CD4-positive, alpha-beta T cell (primary cell): ENCODE measurements at places on chromosomes 1 and 21.

GRCh38 chr1:96365596-96366390, 355.8 kb upstream of the PTBP2 start:
- H3K36me3 ChIP-seq: no peaks in the 10 kb centered on the region
- no peak overlapping the region for H3K27ac ChIP-seq
- DNase-seq: no peak
- H3K27me3 ChIP-seq: no peaks in the 10 kb centered on the region
- no peak overlapping the region for H3K4me3 ChIP-seq

GRCh38 chr1:170520601-170521000, 11.4 kb upstream of the GORAB start:
- no peak overlapping the region for H3K4me3 ChIP-seq
- H3K4me1 ChIP-seq: no peaks in the 10 kb centered on the region
- peaks cover 34% of the 10 kb centered on the region for H3K27me3 ChIP-seq
- no peak for DNase-seq

DNA sequence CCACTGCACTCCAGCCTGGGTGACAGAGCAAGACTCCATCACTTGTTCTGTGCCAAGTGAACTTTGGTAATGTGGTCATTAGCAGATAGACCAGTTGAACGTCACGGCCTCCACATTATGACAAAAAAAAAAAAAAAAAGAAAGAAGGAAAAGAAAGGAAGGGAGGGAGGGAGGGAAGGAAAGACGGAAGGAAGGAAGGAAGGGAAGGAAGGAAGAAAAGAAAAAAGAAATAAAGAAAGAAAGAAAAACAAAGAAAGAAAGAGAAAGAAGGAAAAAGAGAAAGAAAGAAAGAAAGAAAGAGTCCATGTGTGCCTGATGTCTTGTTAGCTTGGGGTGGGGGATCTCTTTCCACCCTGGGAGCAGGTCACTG, 45.3 kb downstream of the SIM2 start:
- H3K27me3 ChIP-seq: peaks cover 36% of the 10 kb centered on the region
- peaks cover 5% of the 10 kb centered on the region for H3K4me1 ChIP-seq
- H3K27ac ChIP-seq: no peak overlapping the region
- DNase-seq: no peak

DNA sequence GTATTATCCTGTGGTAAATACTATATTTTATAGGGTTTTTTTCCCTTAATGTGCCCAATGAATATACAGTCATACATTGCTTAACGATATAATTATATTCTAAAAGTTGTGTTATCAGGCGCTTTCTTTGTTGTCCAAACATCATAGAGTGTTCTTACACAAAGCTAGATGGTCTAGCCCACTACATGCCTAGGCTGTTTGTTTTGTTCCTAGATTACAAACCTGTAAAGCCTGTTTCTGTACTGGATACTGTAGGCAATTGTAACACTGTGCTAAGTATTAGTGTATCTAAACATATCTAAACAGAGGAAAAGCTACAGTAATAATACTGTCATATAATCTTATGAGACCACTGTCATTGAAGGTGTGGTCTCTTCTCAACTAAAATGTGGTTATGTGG, 242.6 kb upstream of the C1orf105 start:
- H3K4me1 ChIP-seq: peaks cover 9% of the 10 kb centered on the region
- no peaks in the 10 kb centered on the region for H3K27me3 ChIP-seq
- H3K36me3 ChIP-seq: no peaks in the 10 kb centered on the region
- H3K4me3 ChIP-seq: no peak overlapping the region
- no peak for DNase-seq
- H3K27ac ChIP-seq: no peak overlapping the region

GRCh38 chr1:183418696-183419095, 516 bp upstream of the NMNAT2 start:
- H3K4me1 ChIP-seq: peaks cover 21% of the 10 kb centered on the region
- no peak overlapping the region for H3K27ac ChIP-seq
- no peak for DNase-seq
- H3K27me3 ChIP-seq: peaks cover 70% of the 10 kb centered on the region

DNA sequence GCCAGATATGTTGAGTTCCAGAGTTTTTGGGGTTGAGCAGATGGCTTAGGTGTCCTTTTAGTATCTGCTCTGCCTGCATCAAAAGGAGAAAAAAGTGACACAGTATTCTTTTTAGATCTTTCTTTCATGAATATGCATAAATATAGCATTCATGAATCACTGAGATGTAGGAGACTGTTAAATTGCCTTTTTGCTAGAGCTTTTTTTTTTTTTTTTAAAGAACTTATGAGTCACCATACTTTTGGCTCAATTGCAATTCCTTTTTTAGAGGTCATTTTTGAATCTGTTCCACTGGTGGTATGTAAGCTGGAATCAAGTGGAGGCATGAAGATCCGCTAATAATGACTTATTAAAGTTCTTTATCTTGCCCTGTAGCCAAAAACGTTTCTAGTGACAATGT, 480.9 kb upstream of the ZRANB2 start:
- DNase-seq: no peak
- no peak overlapping the region for H3K27ac ChIP-seq
- H3K36me3 ChIP-seq: no peaks in the 10 kb centered on the region
- H3K4me1 ChIP-seq: no peaks in the 10 kb centered on the region
- no peak overlapping the region for H3K4me3 ChIP-seq

DNA sequence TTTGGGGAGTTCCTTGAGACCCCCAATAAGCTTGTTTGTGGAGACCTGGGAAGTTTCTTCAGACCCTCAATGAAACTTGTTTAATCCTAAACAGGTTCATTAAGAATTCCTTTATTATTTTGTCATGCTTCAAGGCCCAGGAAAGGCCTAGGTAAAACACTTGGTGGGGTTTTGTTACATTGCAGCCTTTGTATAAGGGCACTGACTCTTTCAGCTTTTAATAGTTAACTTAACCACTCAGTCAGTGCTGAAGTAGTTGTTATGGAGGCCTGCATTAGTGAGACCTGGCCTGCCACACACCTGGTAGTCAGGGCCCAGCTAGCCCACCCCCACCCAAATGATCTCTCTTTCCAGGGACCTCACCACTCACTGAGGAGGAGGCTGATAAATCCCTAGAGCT, 103.7 kb downstream of the FCRL5 start:
- H3K4me1 ChIP-seq: no peaks in the 10 kb centered on the region
- no peak overlapping the region for H3K4me3 ChIP-seq
- no peak for DNase-seq

- H3K4me1 ChIP-seq: peaks cover 27% of the 10 kb centered on the region
- H3K36me3 ChIP-seq: peaks cover 16% of the 10 kb centered on the region
- no peaks in the 10 kb centered on the region for H3K27me3 ChIP-seq
- H3K4me3 ChIP-seq: peak overlapping the region; percentile 2
These were observed 8.6 kb downstream of the TMED5 start for GRCh38 chr1:93171549-93172034.

DNA sequence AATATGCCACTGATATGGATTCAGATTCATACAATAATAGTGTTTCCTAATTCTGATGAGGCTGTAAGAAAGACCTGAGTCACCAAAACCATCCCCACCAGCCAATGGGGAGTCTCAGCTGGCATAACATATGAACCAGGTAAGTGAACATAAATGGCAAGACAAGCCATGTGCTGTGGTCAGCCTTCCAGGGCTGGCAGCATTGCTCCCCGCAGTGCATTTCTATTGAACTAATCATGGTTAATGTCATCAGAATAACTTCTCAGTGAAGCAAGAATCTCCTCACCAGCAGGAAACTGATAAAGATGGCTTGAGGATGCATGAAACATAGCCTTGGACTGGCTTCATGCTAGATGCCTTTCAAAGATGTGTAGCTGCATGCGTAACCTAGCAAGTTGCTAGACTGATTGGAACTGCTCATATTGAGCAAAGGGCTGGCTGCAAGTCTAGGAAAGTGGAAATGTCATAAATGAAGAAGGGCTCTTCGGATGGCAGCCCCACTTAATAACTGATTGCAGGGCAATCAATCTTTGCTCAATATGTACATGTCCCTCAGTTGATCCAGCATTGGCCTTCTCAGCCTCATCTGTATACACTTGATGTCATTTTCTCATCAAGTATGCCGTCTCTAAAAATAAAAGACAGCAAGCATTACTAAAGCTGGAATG, 88.0 kb downstream of the NTNG1 start:
- DNase-seq: no peak
- H3K27ac ChIP-seq: no peak overlapping the region
- H3K4me1 ChIP-seq: no peaks in the 10 kb centered on the region

DNA sequence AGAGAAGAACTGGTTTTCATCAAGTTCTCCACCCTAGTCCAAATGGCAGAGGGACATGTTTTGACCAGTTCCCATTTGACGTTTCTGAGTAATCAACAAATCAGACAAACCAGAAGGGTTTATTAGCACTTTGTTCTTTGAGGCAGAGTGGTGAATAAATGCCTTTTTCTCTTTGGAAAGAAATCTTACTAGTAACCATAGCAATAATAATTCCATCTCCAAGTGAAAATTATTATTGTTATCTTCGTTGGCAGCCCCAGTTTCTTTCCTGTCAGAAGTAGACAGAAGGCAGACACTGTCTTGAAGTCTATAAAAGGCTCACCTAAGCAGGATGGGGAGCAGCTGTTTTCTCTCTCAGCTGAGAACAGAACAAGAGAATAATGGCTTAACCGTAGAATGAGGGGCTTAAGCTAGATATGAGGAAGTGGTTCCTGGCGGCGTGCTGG, 391.6 kb downstream of the PBX1 start:
- H3K27ac ChIP-seq: no peak overlapping the region
- H3K27me3 ChIP-seq: no peaks in the 10 kb centered on the region
- no peak overlapping the region for H3K4me3 ChIP-seq

DNA sequence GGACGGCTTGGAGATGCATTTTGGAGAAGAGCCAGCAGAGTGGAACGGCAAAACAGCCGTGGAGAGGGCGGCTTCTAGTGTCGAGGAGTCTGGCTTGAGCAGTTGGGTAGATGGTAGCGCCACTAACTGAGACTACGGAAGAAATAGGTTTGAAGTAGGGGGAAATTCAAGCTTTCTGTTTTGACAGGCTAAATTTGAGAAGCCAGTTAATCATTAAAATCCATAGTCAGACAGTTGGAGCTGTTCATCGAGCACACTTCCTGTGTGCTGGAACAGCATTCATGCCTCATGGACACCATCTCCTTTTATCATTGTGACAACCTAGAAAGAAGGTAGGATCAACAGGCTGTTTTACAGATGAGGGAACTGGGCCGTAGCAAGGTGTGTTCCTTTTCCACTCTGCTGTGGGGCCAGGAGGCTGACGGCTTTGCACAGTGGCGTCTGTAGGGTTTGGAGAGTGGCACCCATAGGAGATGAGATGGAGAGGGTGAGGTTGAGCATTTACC, 3.4 kb upstream of the PKLR start:
- H3K27ac ChIP-seq: no peak overlapping the region
- peaks cover 18% of the 10 kb centered on the region for H3K4me1 ChIP-seq
- no peak overlapping the region for H3K4me3 ChIP-seq
- DNase-seq: no peak
- H3K36me3 ChIP-seq: no peaks in the 10 kb centered on the region

DNA sequence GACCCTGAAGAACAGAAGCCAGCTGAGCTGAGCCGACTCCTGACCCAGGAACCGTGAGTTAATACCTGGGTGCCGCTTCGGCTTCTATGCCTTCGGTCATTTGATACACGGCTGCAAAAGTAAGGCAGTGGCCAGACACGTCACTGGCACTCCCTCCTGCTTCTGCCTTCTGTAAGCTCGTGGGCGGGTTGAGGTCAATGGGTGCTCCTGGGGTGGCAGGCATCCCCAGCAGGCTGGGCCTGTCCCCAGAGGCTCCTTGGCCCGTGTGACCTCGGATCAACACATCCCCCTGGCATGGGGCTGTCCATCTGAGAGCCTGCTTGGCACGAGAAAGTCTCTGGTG, 35.7 kb upstream of the COL6A1 start:
- no peak overlapping the region for H3K27ac ChIP-seq
- no peaks in the 10 kb centered on the region for H3K36me3 ChIP-seq
- no peaks in the 10 kb centered on the region for H3K4me1 ChIP-seq

DNA sequence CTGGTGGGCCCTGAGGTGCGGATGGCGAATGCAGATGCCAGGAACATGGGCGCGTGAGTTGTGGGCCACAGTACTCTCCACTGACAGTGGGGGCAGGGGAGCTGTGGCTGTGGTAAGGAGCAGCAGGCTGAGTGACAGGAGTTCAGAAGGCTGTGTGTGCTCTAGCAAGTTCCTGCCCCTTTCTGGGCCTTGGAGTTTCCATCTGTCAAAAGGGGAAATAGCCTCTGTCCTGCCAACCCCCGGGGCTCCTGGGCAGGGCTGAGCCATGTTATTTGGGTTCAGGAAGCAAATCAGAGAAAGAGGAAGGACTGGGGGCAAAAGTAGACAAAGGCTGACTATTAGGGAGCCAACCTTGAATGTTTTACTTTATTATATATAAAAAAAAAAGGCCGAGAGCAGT, 19.5 kb upstream of the MFN2 start:
- DNase-seq: no peak
- H3K36me3 ChIP-seq: no peaks in the 10 kb centered on the region
- H3K4me3 ChIP-seq: no peak overlapping the region
- no peak overlapping the region for H3K27ac ChIP-seq
- H3K27me3 ChIP-seq: no peaks in the 10 kb centered on the region

- H3K27me3 ChIP-seq: peaks cover 3% of the 10 kb centered on the region
- no peak overlapping the region for H3K4me3 ChIP-seq
- no peak for DNase-seq
These were observed 244.4 kb downstream of the KAZN start for GRCh38 chr1:14842891-14843290.

- DNase-seq: no peak
- no peak overlapping the region for H3K27ac ChIP-seq
- no peaks in the 10 kb centered on the region for H3K36me3 ChIP-seq
These were observed 560.7 kb downstream of the LRRIQ3 start for GRCh38 chr1:73637264-73637663.

- H3K4me3 ChIP-seq: no peak overlapping the region
- H3K27ac ChIP-seq: no peak overlapping the region
- H3K27me3 ChIP-seq: no peaks in the 10 kb centered on the region
- no peaks in the 10 kb centered on the region for H3K36me3 ChIP-seq
- no peak for DNase-seq
These were observed 49.3 kb downstream of the COL18A1 start for GRCh38 chr21:45454060-45454925.

- no peak for DNase-seq
- H3K27me3 ChIP-seq: no peaks in the 10 kb centered on the region
- no peak overlapping the region for H3K27ac ChIP-seq
These were observed 19.0 kb downstream of the PARS2 start for GRCh38 chr1:54745274-54745673.

- peaks cover 9% of the 10 kb centered on the region for H3K27me3 ChIP-seq
- no peaks in the 10 kb centered on the region for H3K36me3 ChIP-seq
- H3K4me1 ChIP-seq: peaks cover 9% of the 10 kb centered on the region
- no peak overlapping the region for H3K27ac ChIP-seq
These were observed 3.0 kb upstream of the SMPDL3B start for GRCh38 chr1:27931759-27932158.

- H3K36me3 ChIP-seq: peaks cover 5% of the 10 kb centered on the region
- H3K4me1 ChIP-seq: peaks cover 18% of the 10 kb centered on the region
- no peaks in the 10 kb centered on the region for H3K27me3 ChIP-seq
- peak within 1 kb of the TSS; percentile 25 for H3K27ac ChIP-seq
These were observed at the start of gene GLRX2 for GRCh38 chr1:193104907-193105820. GLRX2 (minus strand) TSS chr1:193105414; CDS start chr1:193105382, 32 bp downstream.
